Cerebellum (tissue), 4 donors: ENCODE measurements at places on chromosomes 3 and 15. TPM values are rescaled to one million over a fixed set of nuclear protein-coding genes. Genes with fewer than 3 reads are reported as not detected.

GRCh38 chr3:120622870-120623726 lies 27.0 kb downstream of the NDUFB4 start:
- DNase-seq = no peak

GRCh38 chr3:38314764-38315487 lies 31.7 kb upstream of the XYLB start:
- DNase-seq = no peak

DNA sequence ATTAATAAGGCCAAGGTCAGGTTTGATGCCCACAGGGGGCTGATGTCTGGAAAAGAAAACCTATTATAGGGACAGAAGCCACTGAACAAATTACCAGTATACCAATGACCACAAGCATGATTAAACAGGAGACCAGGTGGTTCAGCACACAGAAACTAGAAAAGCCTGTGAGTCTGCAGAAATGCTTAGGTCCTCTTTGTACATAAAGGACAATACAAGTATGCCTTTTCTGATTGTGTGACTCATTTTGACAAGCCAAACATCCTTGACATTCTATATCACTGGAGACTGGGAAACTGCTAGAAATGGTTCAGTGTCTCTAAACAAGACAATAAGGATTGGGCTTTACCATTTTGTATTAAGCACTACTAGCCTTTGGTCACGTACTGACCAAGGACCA lies 113.2 kb upstream of the MYO5C start:
- no peak for DNase-seq

DNA sequence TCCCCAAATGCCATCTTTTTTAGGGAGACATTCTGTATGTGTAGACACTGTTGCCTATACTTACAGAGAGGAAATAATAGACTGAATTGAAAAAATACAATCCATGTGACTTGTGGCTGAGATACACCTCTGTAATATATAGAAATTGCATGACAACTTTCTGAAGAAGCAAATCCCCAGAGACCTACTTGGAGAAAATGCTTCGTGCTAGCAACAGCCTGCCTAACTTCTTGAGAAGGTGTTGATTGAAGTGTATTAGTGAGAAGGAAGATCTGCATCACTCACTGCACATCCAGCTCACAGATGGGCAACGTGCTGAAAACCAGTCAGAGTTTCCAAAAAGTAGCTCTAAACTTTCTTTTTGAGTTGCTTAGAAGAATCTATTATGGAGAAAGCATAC lies 404.1 kb downstream of the EPHB1 start:
- no peak for DNase-seq

Gene HRG
- not detected for total RNA-seq

- DNase-seq = no peak
These were observed at the start of gene NR2E3 for GRCh38 chr15:71810256-71811035. Gene NR2E3 (plus strand): TSS chr15:71810554. CDS start chr15:71810744, 190 bp downstream.

Gene FBN1
- 38.6 TPM for total RNA-seq

Gene SYNPR
- 6.1 TPM for total RNA-seq

- no peak for DNase-seq
These were observed 244.8 kb downstream of the PLCL2 start for GRCh38 chr3:17129556-17129955.

Gene TMOD2
- 105 TPM for total RNA-seq

DNA sequence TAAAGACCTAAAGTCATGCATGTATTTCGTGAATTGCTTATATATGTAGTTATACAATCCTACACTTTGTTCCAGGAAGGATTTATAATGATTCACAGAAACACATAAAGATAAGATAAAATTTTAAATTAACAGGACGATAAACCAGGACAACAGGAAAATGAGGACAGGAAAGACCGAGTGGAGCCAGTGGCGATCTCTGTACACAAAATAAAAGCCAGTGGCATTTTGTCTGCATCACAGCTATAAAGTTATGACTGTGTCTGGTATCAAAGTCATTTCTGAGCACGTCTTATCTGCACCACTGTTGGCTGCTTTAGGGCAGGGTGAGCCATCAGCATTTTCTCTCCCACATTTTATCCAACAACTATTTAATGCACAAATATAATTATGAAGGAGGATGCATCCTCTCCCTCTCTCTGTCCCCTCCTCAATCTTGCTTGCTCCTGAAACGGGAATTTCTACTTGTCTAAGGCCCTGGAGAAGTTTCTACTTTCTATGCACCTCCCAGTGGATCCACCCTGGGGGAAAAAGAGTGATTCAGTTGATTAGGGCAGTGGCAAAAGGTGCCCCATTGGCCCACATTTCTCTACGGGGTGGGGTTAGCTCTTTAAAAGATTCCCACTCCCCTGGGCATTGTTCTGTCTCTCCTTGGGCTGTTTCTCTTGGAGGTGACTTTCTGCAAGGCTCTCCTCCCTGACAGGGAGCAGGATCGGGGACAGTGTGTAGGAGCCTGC lies 159.4 kb upstream of the UBE2E1 start:
- DNase-seq = no peak
